Mononuclear cell (primary cell): ENCODE measurements at places on chromosomes 6 and 20. TPM values are rescaled to one million over a fixed set of nuclear protein-coding genes. Genes with fewer than 3 reads are reported as not detected.

The FKBP1C gene
- total RNA-seq, result 0.73 TPM

The FKBP5 gene
- total RNA-seq, result 20.1 TPM

The CDH4 gene
- total RNA-seq, result under 0.01 TPM

The SSTR4 gene
- total RNA-seq, result not detected

The KCNQ5 gene
- 2.8 TPM for total RNA-seq

The SALL4 gene
- not detected for total RNA-seq

The RGS17 gene
- total RNA-seq, result not detected

The ADGRF4 gene
- total RNA-seq, result not detected
